BE2C (cell line): ENCODE measurements at places on chromosomes 5 and 9.

DNA sequence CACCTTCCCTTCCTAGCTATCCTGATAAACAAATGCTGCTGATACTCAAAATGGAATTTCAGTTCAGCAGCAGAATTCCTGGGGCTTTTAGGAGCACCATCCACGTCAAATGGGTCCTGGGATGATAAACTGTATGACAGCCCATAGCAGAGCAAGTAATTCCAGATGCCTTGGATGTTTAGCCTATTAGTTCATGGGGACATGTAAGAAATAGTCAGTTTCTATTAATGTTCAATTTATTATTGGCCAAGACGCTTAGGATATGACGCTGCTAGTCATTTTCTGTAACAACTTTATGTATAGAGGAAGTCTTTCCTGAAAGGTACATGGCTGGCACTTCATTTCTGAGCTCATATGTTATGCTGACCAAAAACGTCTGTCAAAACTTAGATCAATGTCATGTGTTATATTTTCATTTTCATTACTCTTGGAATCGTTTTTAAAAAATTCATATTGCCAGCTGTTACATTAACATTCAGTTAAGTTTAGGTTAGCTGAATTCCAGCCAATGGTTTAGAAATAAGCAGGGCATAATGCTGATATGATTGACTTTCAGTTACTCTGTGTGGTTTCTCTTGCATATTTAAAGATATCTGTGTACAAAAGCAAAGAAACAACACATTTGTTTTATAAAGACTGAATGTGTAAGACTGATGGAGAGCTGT, 243.8 kb downstream of the CSNK1G3 start:
- DNase-seq = no peak

DNA sequence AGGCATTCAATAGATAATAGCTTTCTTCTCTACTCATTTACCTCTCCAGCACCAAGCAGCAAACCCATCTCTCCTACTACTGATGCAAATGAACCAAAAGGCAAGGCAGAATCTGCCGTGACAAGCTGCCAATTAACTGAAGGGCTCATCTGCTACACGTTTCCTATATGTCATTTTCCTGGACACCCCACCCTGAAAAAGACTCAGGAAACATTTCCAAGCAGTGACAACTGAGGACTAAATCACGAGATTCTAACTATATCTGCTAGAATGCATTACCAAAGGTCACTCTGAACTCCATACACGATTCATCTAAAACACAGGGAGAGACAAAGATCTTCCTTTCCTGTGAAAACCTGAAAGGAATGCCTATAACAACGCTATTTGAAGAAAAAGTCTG, 12.9 kb downstream of the PLPP1 start:
- DNase-seq = no peak

- DNase-seq = no peak
These were observed 118.2 kb downstream of the KLHL3 start for GRCh38 chr5:137617528-137618205.

GRCh38 chr5:134136771-134137170, 22.3 kb downstream of the TCF7 start:
- DNase-seq = no peak

DNA sequence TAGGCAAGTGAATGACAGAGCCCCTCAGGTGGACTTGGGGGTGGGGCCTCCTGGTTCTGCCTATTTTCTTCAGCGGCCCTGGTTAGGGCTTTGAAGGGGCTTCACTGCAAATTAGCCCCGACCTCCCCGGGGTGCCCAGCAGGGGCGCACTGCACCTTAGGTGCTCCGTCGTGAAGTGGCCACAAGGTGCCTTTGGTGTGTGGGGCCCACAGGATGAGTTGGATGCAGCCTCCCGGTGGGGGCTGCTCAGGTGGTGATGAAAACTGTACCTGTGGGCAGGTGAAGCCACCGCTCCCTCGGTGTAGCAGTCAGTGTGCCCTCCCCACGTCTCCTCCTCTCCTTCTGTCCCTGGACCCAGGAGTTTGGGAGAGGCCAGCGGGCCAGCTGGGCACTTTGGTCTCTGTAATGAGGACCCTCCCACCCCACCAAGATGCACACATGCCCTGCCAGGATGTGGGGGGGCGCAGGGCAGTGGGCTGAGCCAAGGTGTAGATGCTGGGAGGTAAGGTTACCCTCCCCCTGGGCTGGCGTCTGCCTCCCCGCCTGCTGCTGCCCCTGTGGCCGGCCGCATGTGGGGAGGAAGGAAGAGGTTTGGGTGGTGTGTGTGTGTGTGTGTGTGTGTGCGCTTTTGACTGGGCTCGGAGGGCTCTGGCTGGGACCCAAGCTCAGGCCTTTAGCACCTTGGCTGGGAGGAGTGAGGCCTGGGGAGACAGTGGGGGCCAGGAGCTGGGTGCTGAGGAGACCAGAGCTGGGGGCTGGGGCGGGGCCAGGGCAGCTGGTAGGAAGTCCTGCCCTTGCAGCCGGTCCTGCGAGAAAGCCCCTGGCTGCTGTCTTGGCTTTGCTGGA, 55.6 kb downstream of the RXRA start:
- no peak for DNase-seq
